ENCODE measurements at places on chromosomes 4 and X.

- no peak for DNase-seq
Measured at GRCh38 chrX:84156821-84157220, 31.2 kb downstream of the RPS6KA6 start.

DNA sequence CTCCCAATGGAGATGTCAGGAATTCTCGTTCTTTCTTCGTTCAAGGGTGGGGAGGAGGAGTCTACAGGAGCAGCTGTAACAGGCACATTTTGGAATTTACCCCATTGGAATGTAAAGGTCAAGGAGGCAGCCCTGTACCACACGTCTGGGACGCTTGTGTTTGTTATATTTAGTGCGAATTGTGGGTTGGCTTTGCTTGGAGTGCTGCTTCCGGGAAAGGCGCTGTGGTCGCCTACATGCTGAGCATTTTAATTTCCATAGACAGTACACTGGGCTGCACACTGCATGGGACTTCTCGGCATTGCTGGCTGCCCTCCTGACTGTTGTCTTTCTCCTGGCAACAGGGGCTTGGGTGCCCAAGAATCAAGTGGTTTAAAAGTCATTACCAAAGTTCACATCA is 12.8 kb downstream of the GYG2 start:
- DNase-seq: peak; percentile 36

- no peak for DNase-seq
Measured at GRCh38 chr4:5134620-5135019, 83.3 kb downstream of the STK32B start.

- peak; percentile 93 for DNase-seq
Measured at GRCh38 chr4:1249148-1249730, 309 bp upstream of the CTBP1 start.

- DNase-seq: no peak
Measured at GRCh38 chrX:80576806-80577533, 156.7 kb downstream of the TENT5D start.
